ENCODE measurements at places on chromosomes 11 and 22. TPM values are rescaled to one million over a fixed set of nuclear protein-coding genes. Genes with fewer than 3 reads are reported as not detected.

- H3K27ac ChIP-seq = no peak overlapping the region
- no peak overlapping the region for H3K4me3 ChIP-seq
- H3K27me3 ChIP-seq = no peaks in the 10 kb centered on the region
- H3K36me3 ChIP-seq = no peaks in the 10 kb centered on the region
- DNase-seq = no peak
Observed at GRCh38 chr11:6626971-6627761, 7.9 kb upstream of the TPP1 start.

GRCh38 chr11:85945788-85946187 lies 90.6 kb downstream of the CCDC83 start:
- H3K36me3 ChIP-seq = no peaks in the 10 kb centered on the region
- H3K27me3 ChIP-seq = no peaks in the 10 kb centered on the region
- peak overlapping the region; percentile 13 for H3K27ac ChIP-seq
- no peak overlapping the region for H3K4me3 ChIP-seq
- H3K4me1 ChIP-seq = no peaks in the 10 kb centered on the region
- no peak for DNase-seq

DNA sequence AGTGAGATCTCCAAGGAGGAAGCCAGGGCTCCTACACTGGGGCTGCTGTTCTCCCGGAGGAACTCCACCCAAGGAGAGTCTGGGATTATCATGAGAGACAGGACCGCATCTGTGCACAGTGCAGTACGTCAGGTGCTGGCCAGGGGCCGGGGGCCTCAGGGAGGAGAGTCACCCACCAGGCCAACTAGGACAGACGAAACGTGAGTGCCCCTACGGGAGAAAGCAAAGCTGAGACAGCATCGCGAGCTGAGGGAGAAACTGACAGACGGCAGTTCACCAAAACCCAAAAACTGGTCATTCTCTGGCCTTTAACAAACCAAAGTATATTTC lies 273.4 kb downstream of the BRD1 start:
- no peak overlapping the region for H3K27ac ChIP-seq
- no peak overlapping the region for H3K4me3 ChIP-seq
- H3K27me3 ChIP-seq = no peaks in the 10 kb centered on the region
- H3K36me3 ChIP-seq = no peaks in the 10 kb centered on the region

DNA sequence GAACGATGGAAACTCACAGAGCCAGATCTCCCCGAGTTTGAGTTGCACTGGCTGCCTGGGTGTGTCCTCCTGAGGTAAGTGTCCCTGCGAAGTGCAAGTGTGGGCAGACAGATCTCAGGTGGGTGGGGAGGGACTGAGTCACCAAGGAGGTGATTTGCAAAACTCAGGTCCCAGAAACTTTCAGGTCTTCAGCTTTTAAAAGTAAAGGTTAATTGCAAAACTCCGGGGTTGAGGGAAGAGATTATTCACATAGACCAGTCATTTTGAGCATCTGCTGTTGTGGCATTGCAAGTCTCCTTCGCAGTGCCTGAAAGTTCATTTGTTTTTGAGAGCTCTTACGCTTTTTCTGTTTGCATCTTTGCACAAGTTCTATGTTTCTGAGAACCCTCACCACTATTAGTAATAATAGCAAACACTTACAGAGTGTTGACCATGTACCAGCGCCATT lies 7.1 kb downstream of the CD44 start:
- H3K27me3 ChIP-seq = no peaks in the 10 kb centered on the region
- H3K4me3 ChIP-seq = no peak overlapping the region
- no peaks in the 10 kb centered on the region for H3K36me3 ChIP-seq

GRCh38 chr11:34850334-34850733 lies 65.8 kb downstream of the APIP start:
- H3K4me3 ChIP-seq = no peak overlapping the region
- no peaks in the 10 kb centered on the region for H3K36me3 ChIP-seq
- H3K27me3 ChIP-seq = no peaks in the 10 kb centered on the region
- DNase-seq = no peak
- no peaks in the 10 kb centered on the region for H3K4me1 ChIP-seq
- H3K27ac ChIP-seq = no peak overlapping the region

DNA sequence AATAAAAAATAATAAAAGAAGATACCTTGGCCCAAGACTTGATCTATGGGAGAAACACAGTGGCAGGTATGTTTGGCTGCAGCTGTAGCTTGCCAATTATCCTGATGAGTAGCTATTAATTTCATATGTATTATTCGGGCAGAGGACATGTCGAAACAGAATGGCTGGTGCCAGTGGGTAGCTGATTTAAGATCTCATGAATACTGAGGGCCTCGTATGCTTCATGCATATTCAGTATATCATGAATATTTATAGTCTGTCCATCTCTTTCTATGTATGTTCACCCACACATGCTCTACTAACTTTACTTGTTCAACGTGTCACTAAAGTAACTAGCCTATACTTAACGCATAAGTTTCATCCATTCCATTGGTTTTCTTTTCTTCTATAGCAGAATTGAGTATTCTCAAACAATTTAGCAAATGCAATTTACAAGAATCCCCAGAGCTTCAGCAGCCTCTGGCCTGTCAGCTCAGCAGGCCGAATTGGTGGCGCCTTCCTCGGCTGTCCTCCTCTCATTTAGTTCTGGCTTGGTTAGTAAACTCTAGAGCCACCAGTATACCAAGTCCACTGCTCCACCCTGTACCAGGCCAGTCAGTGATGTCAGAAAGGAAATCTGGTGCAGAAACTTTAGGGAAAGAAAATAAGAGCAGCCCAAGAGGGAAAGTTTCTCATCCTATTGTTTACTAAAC lies 17.9 kb downstream of the ART5 start:
- no peaks in the 10 kb centered on the region for H3K4me1 ChIP-seq
- no peak overlapping the region for H3K4me3 ChIP-seq
- no peaks in the 10 kb centered on the region for H3K36me3 ChIP-seq
- H3K27ac ChIP-seq = no peak overlapping the region
- H3K27me3 ChIP-seq = no peaks in the 10 kb centered on the region
- no peak for DNase-seq

DNA sequence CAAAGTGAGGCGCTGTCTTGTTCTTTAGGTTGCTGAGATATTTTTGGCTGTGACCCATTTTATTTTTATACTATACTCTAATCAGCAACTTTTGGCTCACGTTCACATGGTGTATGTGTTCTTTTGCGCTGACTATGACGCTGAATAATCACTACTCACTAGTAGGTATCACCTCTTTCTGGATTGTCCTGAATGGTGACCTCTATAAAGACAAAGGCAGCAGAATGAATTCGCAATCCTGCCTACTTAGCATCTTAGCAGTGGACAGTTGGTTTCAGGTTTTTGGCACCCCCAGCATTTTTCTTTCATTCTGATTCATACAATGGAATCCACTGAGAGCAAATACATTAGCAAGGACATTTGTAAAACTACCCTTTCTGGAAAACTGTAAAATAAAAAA lies 351.3 kb downstream of the JRKL start:
- no peak overlapping the region for H3K27ac ChIP-seq
- no peaks in the 10 kb centered on the region for H3K27me3 ChIP-seq
- H3K36me3 ChIP-seq = no peaks in the 10 kb centered on the region
- H3K4me1 ChIP-seq = no peaks in the 10 kb centered on the region
- H3K4me3 ChIP-seq = no peak overlapping the region

GRCh38 chr11:134126217-134126822 lies 57.4 kb downstream of the JAM3 start:
- H3K36me3 ChIP-seq = no peaks in the 10 kb centered on the region
- H3K4me1 ChIP-seq = no peaks in the 10 kb centered on the region
- H3K4me3 ChIP-seq = no peak overlapping the region
- H3K27me3 ChIP-seq = no peaks in the 10 kb centered on the region
- DNase-seq = no peak

DNA sequence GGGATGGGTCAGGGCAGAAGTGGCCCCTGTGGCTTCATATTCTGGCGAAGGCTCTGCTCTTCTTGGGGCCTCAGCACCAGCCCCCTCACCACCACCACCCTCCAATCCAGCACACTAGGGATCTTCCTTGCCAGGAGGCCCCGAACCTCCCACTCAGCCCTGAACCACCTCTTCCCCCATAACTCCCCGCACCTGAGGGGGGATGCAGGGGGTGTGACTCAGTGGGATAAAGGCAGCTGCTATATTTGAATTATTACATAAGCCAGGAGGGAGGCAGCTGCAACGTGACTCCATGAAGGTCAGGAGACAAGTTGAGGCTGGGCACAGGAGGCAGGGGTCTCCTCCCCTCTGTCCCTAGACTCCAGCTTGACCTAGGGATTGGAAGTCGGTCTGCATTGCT lies 5.6 kb upstream of the PDE2A start:
- H3K4me3 ChIP-seq = no peak overlapping the region
- no peaks in the 10 kb centered on the region for H3K4me1 ChIP-seq
- no peaks in the 10 kb centered on the region for H3K36me3 ChIP-seq
- DNase-seq = no peak

DNA sequence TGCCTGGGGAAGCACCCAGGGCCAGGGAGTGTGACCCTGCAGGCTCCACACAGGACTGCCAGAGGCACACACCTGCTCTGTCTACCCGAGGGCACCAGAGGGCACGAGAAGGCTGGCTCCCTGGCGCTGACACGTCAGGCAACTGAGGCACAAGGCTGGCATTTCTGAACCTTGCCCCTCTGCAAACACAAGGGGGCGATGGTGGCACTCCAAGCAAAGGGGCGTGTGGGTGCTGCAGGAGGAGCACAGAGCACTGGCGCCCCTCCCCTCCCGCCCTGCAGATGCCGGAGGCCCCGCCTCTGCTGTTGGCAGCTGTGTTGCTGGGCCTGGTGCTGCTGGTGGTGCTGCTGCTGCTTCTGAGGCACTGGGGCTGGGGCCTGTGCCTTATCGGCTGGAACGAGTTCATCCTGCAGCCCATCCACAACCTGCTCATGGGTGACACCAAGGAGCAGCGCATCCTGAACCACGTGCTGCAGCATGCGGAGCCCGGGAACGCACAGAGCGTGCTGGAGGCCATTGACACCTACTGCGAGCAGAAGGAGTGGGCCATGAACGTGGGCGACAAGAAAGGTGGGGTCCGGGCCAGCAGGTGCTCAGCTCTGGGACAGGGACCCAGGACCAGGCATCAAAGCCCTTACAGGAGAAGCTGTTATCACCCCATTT lies 20.8 kb upstream of the TXNRD2 start:
- H3K27me3 ChIP-seq = no peaks in the 10 kb centered on the region
- peak overlapping the region; percentile 97 for H3K27ac ChIP-seq
- H3K4me1 ChIP-seq = peaks cover 9% of the 10 kb centered on the region

DNA sequence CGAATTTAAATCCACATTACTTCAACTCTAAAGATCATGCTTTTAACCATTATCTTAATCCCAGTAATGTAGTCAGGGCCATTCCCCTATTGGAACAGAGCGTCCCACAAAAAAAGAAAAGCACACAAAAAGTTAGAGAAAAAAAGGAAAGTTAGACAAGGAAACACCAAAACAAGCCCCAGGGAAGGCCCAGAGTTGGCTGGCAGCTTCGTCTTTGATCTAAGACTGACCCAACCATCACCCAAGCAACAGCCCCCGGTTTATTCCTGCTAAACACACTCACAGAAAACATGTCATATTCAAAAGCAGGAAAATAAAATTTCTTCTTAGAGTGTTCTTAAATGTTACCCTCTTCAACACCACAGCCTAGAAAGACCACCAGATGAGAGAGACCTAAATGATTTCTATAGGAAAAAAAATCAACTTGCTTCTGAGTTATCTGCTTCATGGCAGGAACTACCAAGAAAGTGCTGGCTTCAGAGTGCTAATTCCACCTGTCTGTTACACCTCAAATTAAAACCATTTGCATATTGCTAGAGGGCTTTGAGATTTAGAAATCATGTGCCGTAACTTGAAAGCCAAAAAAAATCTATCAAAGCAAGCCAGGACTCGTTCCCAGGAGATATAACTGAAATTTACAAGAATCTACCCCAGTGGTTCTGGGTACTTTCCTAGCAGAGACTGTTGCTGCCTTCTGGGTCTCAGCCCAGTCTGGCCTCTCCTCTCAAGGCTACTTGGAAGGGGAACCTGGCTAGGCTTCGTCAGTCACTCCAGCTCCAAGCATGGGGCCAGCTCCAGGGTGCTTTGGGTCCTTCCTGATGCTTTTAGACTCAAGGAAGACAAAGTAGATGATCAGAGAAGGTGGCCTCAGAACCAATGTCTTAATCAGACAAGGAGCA lies 31.2 kb downstream of the POU2AF3 start:
- DNase-seq = no peak
- H3K27ac ChIP-seq = peak overlapping the region; percentile 67
- H3K36me3 ChIP-seq = no peaks in the 10 kb centered on the region
- H3K27me3 ChIP-seq = no peaks in the 10 kb centered on the region

GRCh38 chr22:19959043-19959586 lies 17.5 kb upstream of the TXNRD2 start:
- H3K36me3 ChIP-seq = no peaks in the 10 kb centered on the region
- H3K27me3 ChIP-seq = no peaks in the 10 kb centered on the region
- H3K4me1 ChIP-seq = peaks cover 9% of the 10 kb centered on the region
- peak overlapping the region; percentile 77 for H3K27ac ChIP-seq
- peak overlapping the region; percentile 51 for H3K4me3 ChIP-seq
- peak; percentile 70 for DNase-seq

GRCh38 chr11:76062733-76063132 lies 143.6 kb downstream of the WNT11 start:
- no peak overlapping the region for H3K4me3 ChIP-seq
- no peak overlapping the region for H3K27ac ChIP-seq
- H3K27me3 ChIP-seq = no peaks in the 10 kb centered on the region
- H3K36me3 ChIP-seq = no peaks in the 10 kb centered on the region
- no peak for DNase-seq
- no peaks in the 10 kb centered on the region for H3K4me1 ChIP-seq

DNA sequence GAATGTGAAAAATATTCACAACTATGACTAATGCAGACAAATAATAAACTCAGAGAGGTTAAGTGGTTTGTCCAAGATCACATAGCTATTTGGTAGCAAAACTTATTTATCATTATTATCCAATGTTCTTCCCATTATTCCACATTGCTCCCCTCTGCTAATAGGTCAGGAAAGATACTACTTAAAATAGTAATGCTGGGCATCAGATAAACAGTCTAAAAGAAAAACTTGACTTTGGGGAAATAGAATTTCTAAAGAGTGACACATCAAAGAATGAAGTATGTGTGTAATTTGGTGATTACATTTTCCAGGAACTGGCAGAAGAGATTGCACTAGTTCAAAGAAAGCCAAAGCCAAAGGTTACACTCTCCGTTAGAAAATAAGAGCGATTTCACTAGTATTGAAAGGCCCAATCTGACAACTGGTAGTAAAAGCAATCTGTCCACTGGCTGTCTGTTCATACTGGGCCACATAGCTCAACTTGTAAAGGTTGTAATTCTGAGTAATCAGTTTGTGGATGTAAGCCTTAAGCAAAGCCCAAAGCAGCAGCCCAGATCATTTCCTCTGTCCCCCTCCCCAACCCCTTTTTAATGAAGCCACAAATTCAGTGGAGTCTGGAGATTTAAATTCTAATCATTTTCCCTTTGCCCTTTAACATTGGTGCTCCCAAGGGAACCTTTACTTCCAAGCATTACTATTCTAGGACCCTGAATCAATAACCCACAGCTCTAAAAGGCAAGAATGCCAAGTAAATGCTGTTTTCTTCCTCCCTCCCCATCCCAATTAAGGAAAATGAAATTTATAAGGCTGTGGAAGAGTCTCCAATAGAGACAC lies 283.5 kb downstream of the TTC28 start:
- no peak overlapping the region for H3K27ac ChIP-seq
- H3K27me3 ChIP-seq = no peaks in the 10 kb centered on the region
- H3K36me3 ChIP-seq = no peaks in the 10 kb centered on the region
- DNase-seq = no peak
- H3K4me3 ChIP-seq = no peak overlapping the region
- no peaks in the 10 kb centered on the region for H3K4me1 ChIP-seq

GRCh38 chr22:24033731-24034130 lies 22.6 kb downstream of the CABIN1 start:
- H3K27ac ChIP-seq = no peak overlapping the region
- no peak overlapping the region for H3K4me3 ChIP-seq
- no peak for DNase-seq
- no peaks in the 10 kb centered on the region for H3K27me3 ChIP-seq

PRR5L gene
- 5.6 TPM for total RNA-seq

AGBL2 gene
- 2.3 TPM for total RNA-seq

CCDC73 gene
- total RNA-seq = 0.15 TPM

RAB3IL1 gene
- total RNA-seq = 27.9 TPM

TMEM191C gene
- 1.3 TPM for total RNA-seq

CDC42EP1 gene
- 13.8 TPM for total RNA-seq

TREH gene
- total RNA-seq = not detected

OR2AT4 gene
- total RNA-seq = not detected
